ENCODE measurements at places on chromosomes 1 and 21. TPM values are rescaled to one million over a fixed set of nuclear protein-coding genes. Genes with fewer than 3 reads are reported as not detected.
A peak's percentile ranks its signal among the peaks of the same experiment; 100 is the strongest.

DNA sequence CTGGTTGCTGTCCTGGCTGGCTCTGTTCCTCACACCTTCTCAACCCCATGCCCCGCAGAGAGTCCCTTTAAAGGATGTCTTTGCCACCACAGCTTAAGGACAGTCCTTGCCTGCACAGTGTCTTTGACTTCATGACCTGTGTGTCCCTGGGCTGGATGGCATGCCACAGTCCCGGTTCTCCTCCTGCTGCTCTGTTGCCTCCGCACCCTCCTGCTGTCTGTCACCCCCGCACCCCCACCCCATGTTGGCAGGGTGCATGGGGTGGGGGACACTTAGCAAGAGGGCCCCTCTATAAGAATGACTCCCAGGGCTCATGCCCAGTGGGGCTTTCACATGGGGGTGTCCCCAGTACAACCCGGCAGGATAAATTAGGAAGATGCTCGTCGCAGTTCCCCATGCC, 41.6 kb upstream of the PADI1 start:
- no peak for DNase-seq

DNA sequence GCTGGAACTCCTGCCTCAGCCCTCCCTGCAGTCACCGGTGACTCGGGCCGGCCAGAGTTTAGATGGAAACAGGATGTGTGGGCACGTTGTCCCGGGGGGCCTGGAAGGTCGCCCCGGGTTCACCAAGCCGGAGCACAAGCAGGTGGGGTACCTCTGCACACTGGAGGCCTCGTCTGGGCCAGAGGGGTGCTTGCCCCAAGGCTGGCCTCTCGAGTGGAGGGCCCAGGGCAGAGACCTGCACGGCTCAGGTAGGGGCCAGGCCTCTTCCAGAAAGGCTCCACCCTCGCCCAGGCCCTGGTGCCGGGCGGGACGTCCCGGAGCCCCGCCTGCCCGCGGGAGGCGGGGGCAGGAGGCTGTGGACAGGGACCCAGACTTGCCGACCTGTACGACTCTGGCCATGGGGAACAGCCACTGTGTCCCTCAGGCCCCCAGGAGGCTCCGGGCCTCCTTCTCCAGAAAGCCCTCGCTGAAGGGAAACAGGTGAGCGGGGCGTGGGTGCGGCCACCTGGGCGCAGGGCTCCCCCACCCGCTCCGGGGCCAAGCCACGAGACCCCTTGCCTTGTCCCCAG, at the start of gene PLEKHN1:
Gene PLEKHN1 (plus strand): TSS at position 348 of the 569 bp plus-strand sequence. CDS start 50 bp downstream, at position 398.
- no peak for DNase-seq

DNA sequence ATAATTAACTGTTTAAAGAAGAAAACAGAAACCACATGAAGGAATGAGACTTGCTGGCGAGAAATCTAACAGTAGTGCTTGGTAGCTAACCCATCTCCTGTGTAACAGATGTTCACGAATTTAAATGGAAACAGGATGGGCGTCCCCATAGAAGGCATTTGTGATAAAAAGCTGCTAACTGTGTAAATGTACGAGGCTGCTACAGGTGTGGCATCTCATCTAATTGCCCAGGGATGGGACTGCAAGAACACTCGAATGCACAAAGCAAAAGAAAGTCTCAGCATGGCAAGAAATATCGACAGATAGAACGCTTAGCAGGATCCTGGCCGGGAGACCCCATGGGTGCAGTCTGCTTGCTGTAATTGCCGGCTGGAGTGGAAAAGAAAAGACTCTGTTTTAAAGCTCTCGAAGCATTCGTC, 112.7 kb downstream of the RUNX1 start:
- DNase-seq, result peak; percentile 45

GRCh38 chr1:80444171-80444570, 1356.6 kb upstream of the ADGRL2 start:
- no peak for DNase-seq

DNA sequence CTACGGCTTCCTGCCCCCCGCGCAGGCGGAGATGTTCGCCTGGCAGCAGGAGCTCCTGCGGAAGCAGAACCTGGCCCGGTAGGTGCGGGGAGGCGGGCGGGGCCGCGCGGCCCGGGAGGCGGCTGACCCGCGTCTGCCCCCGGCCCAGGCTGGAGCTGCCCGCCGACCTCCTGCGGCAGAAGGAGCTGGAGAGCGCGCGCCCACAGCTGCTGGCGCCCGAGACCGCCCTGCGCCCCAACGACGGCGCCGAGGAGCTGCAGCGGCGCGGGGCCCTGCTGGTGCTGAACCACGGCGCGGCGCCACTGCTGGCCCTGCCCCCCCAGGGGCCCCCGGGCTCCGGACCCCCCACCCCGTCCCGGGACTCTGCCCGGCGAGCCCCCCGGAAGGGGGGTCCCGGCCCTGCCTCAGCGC, 16.6 kb downstream of the NOC2L start:
- no peak for DNase-seq

DNA sequence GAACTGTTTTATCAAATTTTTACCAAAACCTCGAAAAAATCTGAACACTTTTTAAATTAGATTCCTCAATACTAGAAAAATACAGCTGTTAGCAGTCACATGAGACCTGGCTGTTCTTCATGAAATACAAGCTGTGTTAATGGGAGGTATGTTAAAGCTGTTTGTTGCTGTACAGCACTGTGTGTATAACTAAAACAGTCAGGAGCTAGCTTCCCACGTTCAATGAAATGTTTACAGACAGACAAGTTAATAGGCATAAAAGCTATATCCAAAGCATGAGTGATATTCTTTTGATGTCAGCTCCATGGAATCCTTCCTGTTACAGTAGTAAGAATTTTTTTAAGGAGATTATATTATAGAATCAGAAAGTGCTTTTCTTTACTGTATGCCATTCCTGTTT, 223.2 kb upstream of the FOXD3 start:
- DNase-seq, result no peak

- no peak for DNase-seq
Observed at GRCh38 chr1:19925342-19926070, 2.1 kb upstream of the PLA2G2E start.

- no peak for DNase-seq
Observed at GRCh38 chr1:241276391-241276790, 80.6 kb downstream of the RGS7 start.

DNA sequence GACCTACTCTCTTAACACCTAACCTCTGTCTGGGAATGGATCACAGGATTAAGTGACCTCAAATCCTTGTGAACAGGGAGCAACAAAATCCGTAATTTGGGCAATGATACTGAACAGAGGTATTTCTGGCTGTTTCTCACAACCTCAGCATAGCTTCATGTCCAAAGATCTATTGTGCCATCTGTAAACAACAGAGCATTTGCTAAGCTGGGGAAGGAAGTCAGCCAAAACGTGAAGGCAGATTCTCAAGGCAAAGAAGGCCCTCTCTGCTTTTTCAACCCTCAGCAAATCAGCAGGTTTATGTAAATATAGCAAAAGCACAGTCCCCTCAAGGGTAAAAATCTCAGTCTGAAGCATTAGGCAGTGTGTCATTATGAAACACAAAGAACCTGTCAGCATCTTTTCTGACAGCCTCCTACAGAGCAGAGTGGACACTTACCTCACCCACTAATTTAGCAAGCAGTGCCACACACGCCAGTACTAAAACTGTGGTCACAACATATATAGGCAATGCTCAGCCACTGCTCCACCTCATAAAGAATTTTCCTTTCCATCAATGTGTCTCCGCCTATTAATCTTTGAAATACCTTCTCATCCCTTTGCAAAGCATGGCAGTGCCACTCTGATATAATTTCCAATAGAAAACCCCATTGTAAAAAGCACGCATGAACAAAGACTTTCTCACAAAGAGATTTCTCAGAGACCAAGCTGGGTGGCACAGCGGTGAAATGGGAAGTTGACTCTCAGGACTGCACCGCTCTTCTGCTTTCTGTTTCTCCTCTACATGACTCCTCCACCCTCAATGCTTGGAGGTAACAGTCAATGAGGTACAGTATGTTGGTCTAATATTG, 188.0 kb downstream of the RERE start:
- DNase-seq, result peak; percentile 73

DNA sequence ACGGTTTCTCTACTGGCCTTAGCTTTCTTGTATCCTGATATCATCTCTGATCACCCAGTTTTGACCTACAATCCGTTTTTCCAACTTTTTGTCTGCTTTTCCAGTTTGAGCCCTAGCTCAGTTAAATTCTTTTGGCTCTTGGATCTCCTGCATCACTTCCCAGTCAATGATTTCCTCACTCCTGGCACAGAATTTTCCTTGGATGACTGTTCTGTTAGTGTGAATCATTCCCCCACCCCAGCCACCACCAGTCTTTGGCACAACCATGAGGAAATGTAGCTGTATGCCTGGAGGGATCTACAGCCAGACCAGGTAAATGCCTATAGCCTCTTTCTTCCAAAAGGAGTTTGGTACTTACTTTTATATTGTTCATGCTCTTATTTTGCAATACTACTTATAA, 187.2 kb upstream of the PTGFR start:
- peak; percentile 31 for DNase-seq

Gene CD101
- polyA plus RNA-seq, result 1.7 TPM

Gene BGLAP
- 2.9 TPM for polyA plus RNA-seq

Gene HNRNPR
- 126 TPM for polyA plus RNA-seq

Gene NOC2L
- polyA plus RNA-seq, result 85.8 TPM

Measured in brain (organoid and tissue), 16 donors.